ENCODE measurements at places on chromosomes 4 and X.

GRCh38 chr4:178752954-178753525 lies 1310.8 kb upstream of the AGA start:
- no peak for DNase-seq

- DNase-seq: no peak
These were observed 3.9 kb downstream of the TMEM33 start for GRCh38 chr4:41939016-41939626.

GRCh38 chrX:149010013-149010852 lies 494.9 kb downstream of the IDS start:
- no peak for DNase-seq

GRCh38 chr4:119735165-119735651 lies 106.6 kb upstream of the PDE5A start:
- no peak for DNase-seq

DNA sequence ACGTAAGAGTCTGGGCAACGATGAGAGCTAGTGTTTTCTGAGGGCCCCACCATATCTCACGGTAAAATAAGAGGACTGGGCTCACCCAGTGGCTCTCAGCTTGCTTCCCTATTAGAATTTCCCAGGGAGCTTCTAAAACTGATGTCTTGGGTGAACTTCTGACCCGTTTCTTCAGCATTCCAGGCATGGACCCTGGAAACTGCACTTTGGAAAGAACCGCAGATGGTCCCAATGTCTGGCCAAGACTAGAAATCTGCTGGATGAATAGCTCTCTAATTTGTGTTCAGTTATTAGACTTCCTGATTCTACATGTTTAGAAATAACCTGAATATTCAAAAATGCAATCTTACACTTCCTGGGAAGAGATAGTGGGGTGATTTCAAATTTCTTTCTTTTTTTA lies 127.8 kb downstream of the ANOS1 start:
- DNase-seq: no peak

DNA sequence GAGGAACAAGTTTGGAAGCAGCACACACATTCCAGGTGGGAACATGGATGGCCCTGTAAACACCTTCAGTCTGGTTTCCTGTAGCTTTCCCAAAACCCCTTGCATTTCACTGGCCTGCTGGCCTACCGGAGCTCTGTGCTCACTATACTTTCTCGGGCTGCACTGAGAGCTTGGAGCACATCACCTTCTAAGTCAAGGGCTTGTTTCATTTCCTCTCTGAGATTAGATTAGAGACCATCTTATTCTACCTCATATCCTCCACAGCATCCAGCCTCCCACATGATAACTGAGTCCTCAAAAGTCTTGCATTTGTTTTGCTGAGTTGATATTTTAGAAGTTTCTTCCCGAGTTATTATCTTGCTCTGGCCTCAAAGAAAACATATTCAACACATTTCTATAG lies 147.7 kb downstream of the RASL11B start:
- DNase-seq: no peak

DNA sequence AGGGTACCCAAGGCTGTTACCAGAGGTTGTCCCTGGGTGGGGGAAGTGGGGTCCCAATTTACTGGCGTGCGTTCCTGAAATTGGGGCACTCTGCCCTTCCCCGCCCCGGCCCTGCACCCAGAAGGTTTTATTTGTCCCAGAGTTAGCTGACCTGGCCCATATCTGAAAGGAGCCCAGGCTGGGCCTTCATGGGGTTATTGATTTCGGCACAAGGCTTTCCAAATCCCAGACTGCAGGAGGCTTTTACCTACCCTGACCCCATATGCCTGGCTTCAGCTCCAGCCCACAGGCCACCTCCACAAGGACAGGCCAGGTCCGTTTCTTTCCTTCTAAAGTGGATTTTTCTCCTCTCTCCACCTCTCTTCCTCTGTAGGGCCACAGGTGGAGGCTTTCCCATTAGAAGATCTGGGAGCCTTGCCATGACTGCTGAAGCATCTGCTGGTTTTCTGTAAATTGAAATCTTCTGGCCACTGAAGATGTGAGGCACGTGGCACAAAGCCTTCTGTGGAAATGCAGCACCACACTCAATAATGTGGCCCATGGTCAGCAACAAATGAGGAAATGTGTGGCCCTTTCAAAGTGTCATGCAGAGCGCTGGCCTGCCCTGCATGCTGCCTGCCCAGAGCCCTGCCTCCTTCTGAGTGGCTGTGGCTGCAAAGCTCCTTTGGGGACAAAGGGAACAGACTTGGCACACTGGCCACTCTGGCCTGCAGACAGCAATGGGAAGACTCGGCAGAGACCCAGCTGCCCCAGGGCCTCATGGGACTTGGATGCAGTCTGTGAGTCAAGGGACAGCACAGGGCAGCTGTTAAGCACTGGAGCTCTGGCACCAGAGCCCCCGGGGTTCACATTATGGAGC lies 43.1 kb upstream of the MTM1 start:
- DNase-seq: no peak

DNA sequence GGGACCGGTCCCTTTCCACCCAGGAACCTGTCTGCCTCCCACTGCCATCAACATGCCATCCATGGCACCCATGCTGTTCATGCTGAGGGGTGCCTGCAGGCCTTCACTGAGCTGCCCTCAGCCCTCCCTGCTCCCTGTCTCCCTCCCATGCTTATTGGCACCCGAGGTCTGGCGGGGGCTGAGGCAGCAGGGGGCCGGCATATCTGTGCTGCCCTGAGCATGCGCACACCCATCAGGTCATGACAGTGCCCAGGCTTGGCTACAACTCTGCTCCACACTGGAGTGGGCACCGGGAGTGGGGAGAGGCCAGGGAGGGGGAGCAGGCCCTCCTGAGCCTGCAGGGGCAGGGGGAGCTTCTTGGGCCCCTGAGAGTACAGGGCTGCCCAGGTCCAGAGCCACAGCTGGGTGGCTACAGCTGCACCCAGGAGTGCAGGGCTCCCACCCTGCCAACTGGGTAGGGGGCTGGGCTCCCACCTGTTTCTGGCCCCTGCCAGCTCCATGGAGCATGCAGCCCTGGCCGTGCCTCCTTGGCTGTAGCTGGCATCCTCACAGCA lies 395.8 kb upstream of the DMD start:
- DNase-seq: no peak

DNA sequence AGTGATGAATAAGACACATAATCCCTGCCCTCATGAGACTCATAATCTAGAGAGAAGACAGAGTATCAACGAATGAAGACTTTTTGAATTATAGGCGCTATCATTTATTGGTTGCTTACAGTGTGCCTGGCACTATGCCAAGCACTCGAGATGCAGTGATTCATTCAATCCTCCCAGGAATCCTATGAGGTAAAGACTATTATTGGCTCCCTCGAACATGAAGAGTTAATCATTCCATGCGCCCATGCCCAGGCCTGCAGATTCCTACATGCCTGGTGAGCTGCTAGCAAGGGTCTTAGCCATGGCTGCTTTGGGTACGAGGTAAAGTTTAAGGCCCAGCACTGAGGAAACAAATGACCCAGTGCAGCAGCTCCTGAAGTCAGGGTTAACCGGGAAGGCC lies 47.0 kb downstream of the TEX13B start:
- DNase-seq: no peak

GRCh38 chrX:143571521-143571920 lies 54.2 kb upstream of the SPANXN3 start:
- no peak for DNase-seq

DNA sequence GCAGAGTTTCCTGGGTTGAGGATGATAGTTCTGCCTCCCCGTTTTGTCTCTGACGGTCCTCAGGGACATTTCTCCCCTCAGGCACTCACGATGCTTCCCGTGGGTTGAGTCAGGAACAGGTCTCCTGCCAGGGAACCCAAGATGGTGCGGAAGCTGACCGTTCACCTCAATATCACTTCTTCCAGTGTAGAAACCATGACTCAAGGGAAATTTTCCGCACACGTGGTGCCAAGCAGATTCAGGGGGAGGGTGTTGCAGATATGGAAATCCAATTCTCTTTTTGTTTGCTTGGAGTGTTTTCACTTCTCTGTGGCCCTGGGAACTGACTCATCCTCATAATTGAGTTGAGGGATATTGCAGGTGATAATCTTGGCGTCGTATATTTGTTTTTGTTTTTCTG lies 46.7 kb downstream of the CXorf49B start:
- no peak for DNase-seq

- DNase-seq: no peak
These were observed 41.2 kb downstream of the PIR start for GRCh38 chrX:15451913-15452312.

GRCh38 chrX:125544031-125544660 lies 224.5 kb downstream of the TEX13C start:
- no peak for DNase-seq

DNA sequence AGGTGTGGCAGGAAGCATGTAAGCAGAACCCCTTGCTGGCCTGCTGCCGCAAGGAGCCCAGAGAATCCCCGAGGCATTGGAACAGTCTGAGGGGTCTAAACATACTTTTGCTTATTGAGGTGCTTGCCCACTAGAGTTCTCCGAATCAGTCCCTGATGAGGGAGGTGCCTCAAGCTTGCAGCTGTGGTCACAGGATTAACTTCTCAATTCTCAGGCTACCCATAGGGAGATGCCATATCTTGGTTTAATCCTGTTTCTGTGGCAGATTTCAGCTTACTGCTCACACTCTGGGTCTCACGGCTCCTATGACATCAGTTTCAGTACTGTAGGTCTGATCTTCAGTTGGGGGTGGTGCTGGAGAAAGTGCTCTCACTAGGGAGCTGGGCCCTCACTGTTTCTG lies 39.9 kb downstream of the CCNG2 start:
- DNase-seq: no peak

- DNase-seq: no peak
These were observed 19.5 kb upstream of the NFXL1 start for GRCh38 chr4:47933840-47934239.

DNA sequence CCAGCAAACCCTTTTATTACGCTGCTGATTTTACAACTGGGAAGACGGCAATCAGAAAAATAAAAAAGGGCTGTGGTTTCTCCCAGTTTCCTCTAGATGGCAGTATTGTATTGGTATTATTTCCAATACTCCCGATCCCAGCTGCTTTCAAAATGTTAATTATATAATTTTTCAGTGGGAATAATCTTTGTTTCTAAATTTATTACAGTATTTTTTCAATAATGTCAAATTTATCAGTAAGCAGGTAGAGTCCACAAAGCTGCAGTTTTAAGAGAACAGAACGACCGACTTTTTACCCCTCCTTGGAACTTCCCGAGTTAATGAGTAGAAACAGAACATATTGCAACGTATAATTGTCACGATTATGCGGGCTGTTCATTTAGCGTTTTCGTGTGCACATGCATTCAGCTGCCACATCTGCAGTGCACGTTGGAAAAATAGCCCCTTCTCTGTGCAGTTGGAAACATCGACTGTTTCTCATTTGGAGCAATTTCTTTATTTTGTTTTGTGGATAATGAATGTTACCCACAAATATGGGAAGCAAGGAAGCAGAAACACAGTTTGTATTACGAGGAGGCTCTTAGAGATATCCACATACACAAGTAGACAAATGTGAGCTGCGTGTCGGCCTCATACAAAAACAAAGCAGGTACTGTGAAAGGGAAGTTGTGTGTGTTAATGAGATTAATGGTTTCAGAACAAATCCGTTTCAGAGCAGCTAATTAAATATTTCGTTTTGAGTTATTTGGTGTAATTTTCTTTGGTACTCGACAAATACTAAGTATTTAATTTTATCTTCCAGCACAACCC lies 188.0 kb downstream of the STIM2 start:
- DNase-seq: no peak

DNA sequence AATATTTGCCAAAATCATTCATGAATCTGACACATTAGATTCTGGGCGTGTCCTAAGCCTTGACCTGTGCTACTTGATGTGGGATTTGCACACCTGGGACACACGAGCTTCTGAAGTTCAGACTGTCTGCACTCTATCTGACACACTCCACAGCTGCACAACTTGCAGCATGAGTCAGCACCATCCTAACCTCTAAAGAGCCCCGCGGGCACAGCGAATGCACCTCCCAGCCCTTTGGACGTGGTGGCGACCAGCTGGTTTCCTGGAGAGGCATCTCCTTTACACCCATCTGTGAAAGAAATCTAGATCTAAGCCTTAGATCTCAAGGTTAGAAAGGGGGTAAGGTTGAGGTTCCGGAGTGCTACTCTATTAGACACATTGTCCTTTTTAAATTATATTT lies 69.2 kb downstream of the SORBS2 start:
- no peak for DNase-seq

Measured in stimulated activated CD8-positive, alpha-beta memory T cell treated with anti-CD3 and anti-CD28 coated beads, Interleukin-15, amount 100 ng/mL, for 24 hours (primary cell).